Occipital lobe (tissue), 3 donors: ENCODE measurements at places on chromosomes 1 and 21.

DNA sequence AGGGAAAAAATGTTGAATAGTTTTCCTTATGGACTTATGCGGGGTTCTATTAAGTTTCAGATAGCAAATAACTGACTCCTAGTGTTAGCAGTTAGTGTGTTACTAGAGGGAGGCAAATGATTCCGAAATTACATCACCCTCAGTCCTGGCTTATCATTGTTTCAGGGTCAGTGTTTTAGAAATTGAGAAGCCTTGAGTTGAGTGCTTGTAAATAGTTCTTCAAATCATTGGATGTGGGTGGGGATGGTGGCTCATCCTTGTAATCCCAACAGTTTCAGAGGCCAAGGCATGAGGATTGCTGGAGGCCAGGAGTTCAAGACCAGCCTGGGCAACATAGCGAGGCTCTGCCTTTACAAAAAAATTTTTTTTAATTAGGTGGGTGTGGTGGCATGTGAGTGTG is 21.3 kb downstream of the SOAT1 start:
- DNase-seq, result no peak

GRCh38 chr1:110540891-110541685 is 22.1 kb upstream of the KCNA10 start:
- no peak for DNase-seq

DNA sequence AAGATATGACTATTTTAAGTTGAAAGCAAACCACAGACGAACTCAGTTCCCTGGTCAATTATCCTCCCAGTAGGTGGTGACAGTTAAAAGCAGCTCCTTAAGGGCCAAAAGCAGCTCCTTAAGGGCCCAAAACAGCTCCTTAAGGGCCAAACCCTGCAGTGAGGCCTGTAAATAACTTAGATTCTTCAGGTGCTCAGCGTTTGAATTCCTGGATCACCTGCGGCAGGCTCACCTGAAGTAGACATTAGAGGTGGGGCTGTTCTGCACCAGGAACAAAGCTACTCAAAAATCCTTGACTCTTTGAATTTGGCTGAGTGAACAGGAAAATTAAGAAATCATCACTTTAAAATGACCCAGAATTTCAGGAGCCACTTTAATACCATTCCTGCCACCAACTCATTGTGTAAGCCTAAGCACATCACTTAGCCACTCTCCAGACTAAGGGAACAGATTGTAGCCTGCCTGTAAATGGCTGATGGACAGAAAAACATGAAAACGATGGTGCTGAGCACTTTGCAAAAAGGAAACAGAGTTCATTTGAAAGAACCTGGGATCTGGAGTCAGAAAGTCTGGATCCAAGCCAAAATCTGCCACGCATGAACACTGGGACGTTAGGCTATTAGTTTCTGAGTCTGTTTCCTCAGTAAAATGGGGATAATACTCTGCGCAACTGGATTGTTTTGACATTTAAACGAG is 126.9 kb downstream of the LRIG2 start:
- DNase-seq, result no peak

DNA sequence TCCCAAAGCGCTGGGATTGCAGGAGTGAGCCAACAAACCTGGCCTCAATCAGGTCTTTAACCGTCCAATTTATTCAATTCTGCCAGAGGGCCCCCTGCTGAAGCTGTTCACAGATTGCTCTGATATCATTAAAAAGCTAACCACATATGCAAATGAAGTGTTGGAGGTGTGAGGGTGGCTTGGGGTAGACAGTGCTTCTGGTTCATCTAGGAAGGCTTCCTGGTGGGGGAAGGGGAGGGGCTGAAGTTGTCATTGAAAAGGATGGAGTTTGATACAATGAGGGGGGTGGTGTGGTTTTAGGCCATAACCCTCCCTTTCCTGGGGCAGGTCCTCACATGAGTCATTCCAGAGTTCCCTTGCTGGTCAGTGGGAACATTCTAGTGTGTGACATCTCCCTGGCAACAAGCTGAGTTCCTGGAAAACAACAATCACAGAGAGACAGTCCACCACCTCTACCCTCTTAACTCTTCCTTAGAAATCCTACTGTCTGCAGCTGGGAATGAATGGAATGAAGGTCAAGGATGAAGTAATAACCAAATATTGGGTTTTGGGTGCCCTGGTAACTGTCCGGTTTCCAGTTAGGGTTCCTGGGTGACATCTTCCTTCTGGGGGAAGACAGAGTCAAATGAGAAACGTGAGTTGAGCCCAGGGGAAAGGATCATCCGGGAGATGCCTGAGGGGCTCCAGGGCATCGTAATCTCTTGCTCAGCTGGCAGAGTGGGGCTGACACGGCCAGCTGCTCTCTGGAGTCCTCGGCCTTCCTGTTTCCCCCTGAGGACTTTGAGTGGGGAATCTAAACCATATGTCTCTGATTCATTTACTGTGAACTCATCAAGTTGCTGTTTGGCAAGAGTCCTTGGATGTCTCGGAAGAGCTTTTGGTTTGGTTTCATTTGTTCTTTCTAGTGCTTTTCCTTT is 32.2 kb downstream of the BATF3 start:
- peak; percentile 10 for DNase-seq

- DNase-seq, result no peak
Measured at GRCh38 chr1:39102537-39103327, 76.6 kb downstream of the NDUFS5 start.

GRCh38 chr1:3153197-3153596 is 84.2 kb downstream of the PRDM16 start:
- no peak for DNase-seq

DNA sequence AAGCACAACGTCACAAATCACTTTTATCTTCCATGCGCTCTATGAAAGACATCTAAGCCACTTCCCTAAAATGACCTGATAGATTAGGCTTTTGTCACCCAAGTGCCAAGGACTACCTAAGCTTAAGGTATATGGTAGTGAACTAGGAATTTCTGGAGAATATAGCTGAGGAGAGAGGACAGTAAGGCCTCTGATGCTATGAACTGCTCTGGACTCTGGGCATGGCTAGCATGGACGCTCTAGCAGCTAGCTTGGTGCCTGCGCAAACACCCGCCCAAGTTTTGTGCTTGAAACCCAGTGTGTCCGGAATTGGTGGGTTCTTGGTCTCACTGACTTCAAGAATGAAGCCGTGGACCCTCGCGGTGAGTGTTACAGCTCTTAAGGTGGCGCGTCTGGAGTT is 42.5 kb downstream of the OR10J5 start:
- no peak for DNase-seq
